ENCODE measurements at places on chromosomes 2 and 18.
A peak's percentile ranks its signal among the peaks of the same experiment; 100 is the strongest.

GRCh38 chr2:138827426-138828054 lies 47.4 kb upstream of the NXPH2 start:
- DNase-seq: peak; percentile 30

GRCh38 chr2:126836761-126837679 lies 61.7 kb upstream of the TEX51 start:
- no peak for DNase-seq

- DNase-seq: no peak
Measured at GRCh38 chr2:228723599-228723998, 542.1 kb upstream of the SPHKAP start.

- DNase-seq: no peak
Measured at GRCh38 chr18:9135912-9136314, 668 bp upstream of the ANKRD12 start.

DNA sequence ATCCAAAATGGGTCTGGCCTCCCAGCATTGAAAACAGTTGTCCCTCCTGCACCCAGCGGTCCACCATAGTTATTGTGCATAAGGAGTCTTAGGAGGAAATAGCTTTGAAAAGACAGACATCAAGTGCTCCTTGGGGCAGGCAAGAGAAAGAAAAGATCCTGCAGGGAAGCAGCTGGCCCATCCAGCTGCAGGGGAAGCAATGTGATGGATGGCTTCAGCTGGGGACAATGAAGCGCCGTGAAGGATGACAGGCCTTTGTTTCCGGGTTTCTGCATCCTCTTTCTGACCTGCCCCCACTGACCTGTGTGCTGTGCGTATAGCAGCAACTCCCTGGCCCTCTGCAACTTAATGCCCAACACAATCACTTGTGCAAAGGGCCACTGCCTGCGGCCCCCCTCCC lies 142.9 kb upstream of the NCKAP5 start:
- DNase-seq: no peak

DNA sequence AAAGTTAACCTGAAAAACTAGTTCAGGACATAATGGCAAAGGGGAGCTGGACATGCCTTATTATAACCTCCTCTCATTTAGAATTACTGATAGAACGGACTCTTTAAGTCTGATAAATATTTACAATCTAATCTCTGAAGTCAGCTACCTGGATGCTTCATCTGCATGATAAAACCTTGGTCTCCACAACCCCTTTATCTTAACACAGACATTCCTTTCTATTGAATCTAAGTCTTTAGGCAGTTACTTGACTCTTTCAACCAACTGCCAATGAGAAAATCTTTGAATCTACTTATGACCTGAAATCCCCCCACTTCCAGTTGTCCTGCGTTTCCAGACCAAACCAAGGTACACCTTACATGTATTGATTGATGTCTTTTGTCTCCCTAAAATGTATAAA lies 191.2 kb upstream of the LRRTM4 start:
- DNase-seq: no peak

GRCh38 chr2:19623488-19623887 lies 265.1 kb upstream of the OSR1 start:
- DNase-seq: no peak

DNA sequence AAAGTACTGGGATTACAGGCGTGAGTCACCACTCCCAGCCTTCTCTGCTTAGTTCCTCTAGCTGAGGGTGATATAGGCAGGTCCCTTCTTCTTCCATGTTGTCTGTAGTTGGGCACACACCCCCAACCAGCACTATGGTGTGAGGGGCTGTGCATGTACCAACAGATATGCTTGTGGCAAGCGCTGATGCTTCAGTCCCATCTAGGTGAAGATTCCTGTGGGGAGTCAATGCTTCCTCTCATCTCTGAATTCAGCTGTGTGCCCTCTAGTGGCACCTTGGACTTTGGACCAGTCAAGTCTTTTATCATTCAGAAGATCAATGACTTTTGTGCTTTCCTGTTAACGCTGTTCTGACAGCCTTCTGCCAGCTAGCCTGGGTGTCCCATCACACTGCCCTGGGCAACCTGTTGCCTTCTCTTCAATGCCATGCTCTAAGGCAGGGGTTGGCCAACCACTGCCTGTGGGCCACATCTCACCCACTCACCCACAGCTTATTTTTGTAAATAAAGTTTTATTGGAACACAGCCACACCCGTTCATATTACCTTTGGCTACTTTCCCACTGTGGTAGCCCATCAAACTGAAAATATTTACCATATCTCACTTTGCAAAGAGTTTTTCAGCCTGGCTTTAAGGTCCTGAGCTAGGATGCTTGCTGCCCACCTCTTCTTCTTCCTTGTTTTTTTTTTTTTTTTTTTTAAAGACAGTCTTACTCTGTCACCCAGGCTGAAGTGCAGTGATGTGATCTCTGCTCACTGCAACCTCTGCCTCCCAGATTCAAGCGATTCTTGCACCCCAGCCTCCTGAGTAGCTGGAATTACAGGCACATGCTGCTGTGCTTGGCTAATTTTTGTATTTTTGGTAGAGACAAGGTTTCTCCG lies 51.0 kb downstream of the NPAS2 start:
- no peak for DNase-seq

- no peak for DNase-seq
Measured at GRCh38 chr18:23406271-23406787, 46.8 kb upstream of the RIOK3 start.

- no peak for DNase-seq
Measured at GRCh38 chr18:63552581-63552980, 10.4 kb downstream of the SERPINB12 start.

- no peak for DNase-seq
Measured at GRCh38 chr2:55047677-55048299, 2.5 kb downstream of the RTN4 start.

DNA sequence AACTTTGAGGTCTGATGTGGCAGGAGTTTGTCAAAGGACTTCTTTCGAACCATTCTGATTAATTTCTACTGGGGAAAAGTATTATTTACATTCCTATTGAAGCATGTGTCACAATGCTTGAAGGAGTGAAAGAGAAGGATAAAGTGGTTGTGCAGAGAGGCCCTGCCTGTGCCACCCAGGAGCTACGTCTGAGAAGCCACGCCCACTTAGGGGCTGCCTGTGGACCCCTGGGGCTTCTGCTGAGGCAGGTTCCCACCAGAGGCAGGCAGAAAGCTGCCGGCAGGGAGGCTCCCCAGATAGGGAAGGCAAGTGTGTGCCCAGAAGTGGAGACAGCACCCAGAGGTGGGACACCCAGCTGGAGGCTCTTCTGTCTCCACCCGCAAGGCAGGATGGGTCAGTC lies 47.4 kb downstream of the GBX2 start:
- DNase-seq: no peak

DNA sequence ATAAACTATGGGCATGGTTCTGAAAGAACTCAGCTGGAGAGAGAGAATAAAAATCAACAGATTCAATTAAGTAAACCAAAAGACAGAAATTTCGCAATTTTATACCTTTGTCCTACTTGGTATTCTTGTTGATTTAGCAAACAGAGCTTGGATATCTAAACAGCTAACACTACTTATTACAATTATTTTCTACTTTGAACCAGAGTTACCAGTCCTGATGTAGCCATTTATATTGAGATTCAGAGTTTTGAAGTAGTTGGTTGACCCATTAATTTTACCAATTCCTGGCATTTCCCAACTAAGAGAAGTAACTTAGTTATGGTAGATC lies 48.9 kb downstream of the ASXL2 start:
- DNase-seq: no peak

DNA sequence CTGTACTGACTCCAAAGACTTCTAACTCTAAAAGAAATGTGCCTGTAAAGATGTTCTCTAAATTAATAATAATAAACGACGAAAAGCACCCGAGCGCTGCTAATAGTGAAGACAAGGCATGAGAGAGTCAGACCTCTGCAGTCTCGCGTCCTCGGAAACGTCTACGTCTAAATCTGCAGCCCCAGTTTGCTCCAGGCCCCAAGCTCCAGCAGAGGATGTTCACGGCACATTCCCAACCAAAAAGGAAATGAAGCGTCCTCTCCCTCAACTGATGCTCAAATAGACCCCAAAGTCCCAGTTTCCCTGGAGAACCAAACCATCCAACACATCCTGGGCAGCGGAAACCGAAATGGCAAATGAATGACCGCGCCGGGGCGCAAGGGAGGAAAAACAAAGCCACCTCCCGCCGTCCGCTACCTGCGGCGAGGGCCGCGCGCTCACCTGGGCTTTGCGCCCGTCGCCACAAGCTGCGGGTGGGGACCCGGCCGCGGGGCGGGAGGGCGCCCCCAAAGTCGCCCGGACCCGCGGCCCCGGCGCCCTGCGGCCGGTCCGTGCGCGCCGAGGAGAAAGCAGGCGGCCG lies 47.1 kb upstream of the CCDC150 start:
- DNase-seq: no peak

DNA sequence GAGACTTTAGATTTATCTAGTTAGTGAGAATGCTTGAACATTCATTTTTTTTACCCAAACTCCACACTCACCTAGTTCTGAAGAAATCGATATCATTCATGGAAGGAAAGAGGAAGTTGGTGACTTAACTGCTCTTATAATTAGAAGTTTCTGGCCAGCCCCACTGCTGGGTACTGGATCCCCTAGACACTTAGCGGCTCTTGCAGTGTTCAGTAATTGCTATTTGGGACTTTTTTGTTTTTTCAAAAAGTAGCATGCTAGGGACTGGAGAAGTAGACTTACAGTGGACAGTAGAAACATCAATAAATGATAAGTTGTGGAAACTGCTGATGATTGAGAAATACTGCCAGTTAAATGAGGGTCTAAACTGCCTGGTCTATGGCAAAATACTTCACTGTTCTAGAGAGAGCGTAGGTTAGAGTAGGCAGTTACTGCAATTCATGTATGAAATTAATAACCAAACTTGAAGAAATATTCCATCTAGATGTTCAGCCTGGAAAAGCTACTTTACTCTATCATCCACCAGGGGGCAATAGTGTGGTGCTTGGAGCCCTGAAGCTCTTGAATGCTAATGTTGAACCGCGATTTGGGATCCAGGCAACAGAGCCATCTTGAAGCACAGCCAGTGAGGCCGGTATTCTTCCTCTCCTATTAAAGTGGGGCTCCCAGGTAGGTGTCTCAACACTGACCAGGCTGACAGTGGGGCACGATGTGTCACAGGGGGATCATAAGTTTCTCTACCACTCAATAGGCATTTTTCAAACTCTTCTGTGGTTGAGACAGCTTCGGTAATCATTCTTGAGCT lies 146.1 kb upstream of the SESTD1 start:
- no peak for DNase-seq

- DNase-seq: no peak
Measured at GRCh38 chr2:191128911-191129304, 21.9 kb downstream of the STAT4 start.

GRCh38 chr2:175815537-175815936 lies 186.5 kb downstream of the LNPK start:
- no peak for DNase-seq

- DNase-seq: no peak
Measured at GRCh38 chr2:111185361-111186022, 64.8 kb downstream of the BCL2L11 start.

DNA sequence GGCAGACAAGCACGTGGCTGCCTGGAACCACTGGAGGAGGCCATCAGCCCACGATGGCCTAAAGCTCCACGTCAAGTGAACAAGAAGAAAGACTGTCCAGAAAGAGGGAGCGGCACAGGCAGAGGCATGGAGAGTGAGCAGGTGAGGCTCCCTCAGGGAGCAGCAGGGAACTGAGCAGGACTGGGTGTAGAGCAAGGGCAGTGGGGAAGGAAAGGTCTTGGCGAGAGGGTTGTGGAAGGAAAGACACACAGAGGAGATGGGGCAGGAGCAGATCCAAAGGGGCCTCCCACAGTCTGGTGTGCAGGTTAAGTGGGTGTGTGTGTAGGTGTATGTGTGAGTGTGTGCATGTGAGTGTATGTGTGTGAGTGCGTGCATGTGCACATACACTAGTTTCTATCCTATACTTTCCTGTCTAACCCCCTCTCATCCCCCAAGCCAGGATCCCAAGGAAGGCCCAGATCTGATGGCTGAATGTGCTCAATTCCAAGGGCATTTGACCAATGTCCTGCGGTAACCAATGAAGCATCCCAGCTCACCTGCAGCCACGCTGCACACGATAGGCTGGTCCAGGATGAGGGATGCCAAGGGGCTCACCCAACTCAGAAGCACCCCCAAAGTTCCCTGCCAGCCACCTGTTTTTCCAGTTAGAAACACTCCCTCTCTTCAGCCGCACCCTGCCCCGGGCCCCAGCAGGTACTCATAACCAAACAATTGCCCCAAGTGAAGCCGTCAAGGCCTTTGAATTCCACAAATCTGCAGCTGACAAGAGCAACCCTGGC lies 262.5 kb upstream of the RAB6C start:
- DNase-seq: no peak

DNA sequence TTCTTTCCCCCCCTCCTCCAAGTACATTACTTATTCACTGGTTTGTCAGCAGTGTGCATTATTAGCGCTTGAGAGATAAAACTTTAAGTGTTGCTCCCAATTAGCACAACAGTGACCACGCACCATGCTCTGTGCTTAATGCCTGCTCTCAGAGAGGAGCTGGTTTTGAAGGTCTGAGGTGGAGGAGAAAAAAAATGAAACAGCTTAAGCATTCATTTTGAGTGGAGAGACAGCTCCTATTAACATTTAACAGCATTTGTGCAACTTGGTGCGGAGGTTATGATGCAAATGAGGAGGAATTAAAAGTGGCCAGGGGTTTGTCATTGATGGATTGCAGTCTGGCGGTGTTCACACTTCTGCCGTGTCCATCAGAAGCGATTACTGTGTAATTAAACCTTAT lies 141.8 kb downstream of the FIGN start:
- DNase-seq: no peak

DNA sequence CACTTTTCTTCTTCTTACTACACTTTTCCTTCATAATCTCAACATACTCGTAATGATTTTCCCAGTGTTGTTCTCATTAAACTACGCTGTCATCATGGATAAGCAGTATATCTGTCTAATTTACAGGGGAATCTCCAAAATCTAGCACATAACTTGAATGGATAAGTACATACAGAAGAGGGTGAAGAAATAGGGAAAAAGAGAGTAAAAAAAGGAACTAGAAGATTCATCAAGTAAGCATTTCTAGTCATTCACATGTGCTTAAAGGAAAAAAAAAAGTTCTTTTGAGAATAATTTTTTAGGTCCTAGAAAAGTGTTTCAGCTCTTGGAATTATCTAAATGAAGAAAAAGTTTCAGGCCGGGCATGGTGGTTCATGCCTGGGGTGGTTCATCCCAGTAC lies 51.6 kb downstream of the SRBD1 start:
- DNase-seq: no peak

DNA sequence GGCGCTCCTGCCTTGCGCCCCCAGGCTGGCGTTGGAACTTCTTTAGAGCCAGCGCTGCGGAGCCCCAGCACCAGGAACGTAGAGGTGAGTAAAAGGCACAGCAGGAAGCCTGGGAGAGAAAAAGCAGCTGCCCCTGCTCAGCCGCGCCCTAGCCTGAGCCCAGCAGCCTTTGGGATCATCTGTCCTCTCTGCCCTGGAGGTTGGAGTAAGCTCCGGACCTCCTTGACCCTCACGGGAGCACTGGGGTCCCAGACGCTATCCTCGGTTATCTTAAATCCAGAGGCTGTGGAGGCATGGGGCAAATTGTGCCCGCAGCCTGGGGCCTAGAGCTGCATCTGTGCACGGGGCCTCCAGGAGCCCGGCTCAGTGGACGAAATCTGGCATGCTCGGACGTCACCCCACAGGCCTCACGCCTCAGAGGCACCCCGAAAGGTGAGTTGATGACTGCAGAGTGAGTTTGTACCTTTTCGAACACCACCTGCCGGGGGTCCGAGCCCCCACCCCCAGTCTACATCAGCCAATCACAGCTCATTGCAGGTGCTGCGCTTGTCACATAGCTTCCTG lies 1.6 kb upstream of the SLC66A2 start:
- DNase-seq: no peak

- DNase-seq: no peak
Measured at GRCh38 chr2:168729455-168729854, 73.0 kb upstream of the NOSTRIN start.

GRCh38 chr2:10228611-10229365 lies 73.9 kb upstream of the HPCAL1 start:
- no peak for DNase-seq

Measured in CD8-positive, alpha-beta memory T cell (primary cell).